ENCODE measurements at places on chromosomes 12 and 14.
A peak's percentile ranks its signal among the peaks of the same experiment; 100 is the strongest.

- no peak for DNase-seq
These were observed 1.1 kb downstream of the HDAC7 start for GRCh38 chr12:47818467-47819137.

DNA sequence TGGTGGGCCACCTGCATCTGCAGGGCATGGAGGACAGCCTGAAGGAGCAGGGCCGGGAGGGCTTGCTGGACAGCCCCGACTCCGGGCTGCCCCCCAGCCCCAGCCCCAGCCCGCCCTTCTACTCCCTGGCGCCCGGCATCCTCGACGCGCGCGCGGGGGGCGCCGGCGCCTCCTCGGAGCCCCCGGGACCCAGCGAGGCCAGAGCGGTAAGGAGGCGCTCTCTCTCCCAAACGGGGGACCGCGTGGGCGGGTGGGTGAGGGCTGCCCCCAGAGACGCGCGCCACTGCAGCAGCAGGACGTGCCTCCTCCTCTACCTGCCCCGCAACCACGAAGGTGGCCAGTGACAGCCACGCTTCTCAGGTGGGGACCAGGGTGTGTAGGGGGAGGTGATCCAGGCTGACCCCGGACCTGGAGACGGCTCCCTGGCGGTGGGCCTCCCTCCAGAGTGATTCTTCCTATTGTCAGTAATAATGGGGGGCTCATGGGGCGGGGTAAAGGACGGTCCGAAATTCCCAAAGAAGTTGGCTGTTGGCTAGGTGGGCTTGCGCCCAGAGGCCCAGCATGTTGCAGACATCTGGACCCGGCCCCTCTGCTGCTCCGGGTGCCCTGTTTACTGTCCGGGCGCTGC is 652 bp downstream of the RFLNA start:
- no peak for DNase-seq

DNA sequence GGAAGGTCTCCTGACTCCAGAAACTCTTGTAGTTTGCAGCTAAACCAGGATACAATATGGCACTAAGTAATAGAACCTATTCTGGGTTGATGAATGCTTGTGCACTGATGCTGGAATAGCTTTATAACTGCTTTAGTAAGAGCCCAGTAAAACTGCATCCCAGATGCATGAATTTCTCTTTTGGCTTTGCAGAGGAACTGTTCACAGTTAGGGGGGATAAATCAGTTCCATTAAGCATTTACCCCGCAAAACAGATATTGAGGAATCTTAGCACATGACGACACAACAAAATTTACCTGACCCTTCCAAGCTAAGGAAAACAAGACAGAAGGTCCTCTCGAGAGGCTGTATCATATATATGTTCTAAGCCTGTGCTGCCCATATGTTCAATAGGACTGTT is 457.4 kb downstream of the FOXG1 start:
- no peak for DNase-seq

DNA sequence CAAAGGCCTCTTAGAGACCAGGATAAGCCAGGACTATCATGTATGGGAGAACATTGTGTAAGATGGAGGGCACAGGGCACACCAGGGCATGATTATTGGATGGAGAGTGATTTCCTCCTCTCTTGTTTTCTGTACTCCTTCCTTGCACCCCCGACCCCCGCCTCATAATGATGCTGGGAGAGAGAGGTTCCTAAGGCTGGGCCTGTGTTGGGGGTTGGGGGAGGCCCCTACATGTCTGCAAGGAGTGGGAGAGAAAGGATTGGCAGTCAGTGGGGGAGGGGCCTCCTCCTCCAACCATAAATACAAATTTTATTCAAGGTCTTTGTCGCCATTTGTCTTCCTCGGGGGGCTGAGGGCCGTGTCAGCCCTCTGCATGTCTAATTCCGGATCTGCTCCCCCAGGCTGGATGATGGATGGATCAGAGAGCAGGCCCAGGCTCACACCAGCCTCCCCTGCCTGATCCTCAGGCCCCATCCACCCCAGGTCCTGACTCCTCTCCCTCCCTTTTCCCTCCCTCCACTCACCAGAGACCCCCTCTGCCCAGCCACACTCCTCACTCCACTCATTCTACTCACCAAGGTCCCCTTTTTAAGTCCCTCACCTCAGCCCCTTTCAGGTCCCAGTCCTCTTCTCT is 2.0 kb upstream of the C1QL4 start:
- DNase-seq: no peak

DNA sequence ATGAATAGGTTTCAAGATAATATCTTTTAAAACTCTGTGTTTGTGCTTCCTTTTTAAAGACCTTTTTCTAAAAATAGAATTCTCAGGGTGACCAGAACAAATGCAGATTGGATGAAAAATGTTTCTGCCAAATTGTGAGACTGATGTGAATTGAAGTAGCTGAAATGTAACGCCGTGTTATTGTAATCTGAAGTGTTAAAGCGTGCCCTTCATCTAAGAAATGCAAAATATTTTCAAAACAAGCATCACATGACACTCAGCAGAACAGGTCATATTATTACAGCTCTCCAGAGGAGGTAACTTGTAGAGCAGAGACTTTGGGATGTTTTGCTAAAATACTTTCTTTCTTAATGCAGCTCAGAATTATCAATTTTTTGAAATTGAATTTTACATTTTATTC is 90.0 kb upstream of the PLEKHA5 start:
- DNase-seq: no peak

DNA sequence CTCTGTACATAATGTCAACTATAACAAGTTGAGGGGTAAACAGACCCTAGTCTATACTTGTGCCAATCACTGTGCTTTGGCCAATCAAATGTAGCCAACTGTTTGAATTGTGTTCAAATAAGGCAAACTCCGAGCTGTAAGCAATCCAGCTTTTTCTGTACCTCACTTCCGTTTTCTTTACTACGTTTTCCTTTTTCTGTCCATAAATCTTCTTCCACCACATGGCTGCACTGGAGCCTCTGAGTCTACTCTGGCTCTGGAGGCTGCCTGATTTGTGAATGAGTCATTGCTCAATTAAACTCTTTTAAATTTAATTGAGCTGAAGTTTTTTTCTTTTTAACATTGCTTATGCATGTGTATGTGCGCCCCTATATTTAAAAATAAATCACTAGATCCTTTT is 29.7 kb downstream of the CLEC1A start:
- no peak for DNase-seq

- DNase-seq: peak; percentile 2
These were observed 582 bp downstream of the SGPP1 start for GRCh38 chr14:63727231-63727735.

DNA sequence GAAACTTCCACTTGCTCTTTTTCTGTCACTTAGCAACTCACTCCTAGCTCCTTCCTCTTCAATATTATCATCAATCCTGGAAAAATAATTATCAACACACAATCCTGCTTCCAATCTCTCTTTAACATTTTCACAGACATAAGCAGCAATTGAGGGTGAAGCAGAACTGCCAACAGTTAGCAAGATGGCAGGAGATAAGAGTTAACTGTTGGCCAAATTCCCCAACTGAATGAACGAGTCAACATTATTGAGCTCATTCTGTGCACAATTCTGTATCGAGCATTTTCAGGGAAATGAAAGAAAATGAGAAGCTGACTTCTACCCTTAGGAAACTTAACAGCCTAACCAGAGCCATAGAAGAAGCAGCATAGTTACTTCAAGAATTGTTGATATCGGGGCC is 152.0 kb downstream of the KCNA5 start:
- no peak for DNase-seq

- no peak for DNase-seq
These were observed 24.0 kb upstream of the LGR5 start for GRCh38 chr12:71415336-71416231.

DNA sequence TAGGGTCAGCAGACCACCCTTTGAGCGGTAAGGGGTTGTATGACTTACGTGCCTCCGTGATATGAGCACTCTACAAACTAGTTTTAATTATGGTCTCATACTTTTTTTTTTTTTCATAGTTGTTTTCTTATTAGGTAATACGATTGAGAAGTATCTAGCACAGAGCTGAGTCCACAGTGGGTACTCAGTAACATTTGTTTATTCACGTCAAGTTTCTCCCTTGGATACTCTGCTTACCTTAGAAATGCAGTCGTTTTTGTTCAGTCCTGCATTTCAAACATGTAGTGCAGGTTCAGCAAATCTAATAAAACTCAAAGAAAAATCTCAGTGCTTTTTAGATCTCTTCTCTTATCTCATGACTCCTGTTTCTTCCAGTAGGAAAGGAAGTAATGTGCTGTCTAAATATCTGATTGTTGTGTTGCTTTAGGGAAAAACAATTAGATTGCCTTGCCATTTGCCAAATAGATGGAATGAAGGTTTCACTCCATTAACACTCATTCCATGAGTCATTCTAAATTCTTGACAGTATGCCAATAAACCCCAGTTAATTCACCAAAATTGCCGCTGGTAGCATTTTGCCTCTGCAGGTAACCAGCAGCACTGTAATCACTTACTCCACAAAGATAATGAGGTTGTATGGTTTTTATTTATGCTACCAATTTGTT is 118.9 kb downstream of the PTCSC3 start:
- no peak for DNase-seq

DNA sequence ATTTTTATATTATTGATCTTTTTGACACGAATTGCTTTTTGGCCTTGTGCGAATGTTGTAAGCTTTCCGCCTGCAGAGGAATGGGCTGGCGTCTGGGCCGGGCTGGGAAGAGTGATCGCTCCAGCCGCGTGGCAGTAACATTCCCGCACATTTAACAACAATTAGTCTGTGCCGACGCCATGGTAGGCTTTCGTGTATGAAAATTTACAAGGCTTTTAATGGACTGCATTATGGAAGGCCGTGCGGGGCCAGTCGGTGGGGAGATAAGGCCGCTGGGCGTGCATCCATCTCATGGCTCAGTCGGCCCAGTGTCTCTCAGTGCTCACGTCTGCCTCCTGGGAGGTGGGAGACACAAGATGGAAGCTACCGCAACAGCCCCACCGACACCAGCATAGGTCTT is 142.2 kb downstream of the PHETA1 start:
- DNase-seq: no peak

DNA sequence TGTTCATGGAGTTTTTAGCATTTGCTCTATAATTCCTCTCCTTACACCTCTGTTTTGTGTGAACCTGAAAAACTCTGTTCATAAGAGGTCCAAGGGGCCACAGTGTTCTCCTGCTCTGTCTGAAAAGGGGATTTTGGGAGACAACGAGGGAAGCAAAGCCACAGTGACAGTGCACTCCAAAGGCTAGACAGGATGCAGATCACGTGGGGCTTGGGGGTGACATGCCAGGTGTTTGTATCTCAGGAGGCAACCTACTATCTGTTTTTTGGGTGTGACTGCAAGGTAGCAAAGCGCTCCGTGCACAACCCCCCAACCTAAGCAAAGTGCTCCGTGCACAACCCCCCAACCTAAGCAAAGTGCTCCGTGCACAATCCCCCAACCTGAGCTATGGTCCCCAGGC is 5.1 kb upstream of the CHD4 start:
- DNase-seq: no peak

DNA sequence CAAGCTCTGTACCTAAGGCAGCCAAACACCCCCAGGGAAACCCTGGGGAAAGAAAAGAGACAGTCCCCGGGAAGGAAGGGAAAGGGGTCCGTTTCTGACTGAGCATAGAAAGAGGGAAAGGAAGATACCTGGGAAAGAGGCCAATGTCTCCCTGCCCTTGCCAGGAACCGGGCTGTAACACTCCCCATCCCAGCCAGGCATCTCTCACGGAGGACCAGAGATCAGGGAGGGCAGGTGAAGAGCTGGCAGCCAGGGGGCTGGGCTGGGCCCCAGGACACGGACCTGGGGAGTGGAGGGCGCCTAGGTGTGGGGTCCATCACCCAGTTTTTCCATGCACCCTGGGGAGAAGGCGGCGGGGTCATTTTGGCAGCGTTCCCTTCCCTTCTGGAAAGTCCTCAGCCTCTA is 18.9 kb upstream of the PLEKHH1 start:
- DNase-seq: no peak

DNA sequence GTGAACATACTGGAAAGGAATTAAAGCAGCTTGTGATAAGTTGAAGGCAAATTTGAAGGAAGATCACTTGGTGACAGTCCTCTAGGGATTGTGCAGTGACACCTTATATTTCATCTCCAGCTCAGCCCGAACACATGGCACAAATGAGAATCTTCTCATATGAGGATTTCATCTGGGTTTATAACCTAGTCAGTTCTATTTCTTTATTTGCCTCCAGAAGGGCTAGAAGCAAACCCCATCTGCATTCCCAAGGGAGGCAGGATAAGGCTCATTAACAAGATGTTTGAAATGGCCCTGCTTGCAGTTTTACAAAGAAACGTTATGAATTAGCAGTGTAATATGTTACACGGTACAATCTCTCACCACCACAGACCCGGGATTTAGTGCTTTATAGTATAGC is 90.7 kb upstream of the KRR1 start:
- DNase-seq: no peak

DNA sequence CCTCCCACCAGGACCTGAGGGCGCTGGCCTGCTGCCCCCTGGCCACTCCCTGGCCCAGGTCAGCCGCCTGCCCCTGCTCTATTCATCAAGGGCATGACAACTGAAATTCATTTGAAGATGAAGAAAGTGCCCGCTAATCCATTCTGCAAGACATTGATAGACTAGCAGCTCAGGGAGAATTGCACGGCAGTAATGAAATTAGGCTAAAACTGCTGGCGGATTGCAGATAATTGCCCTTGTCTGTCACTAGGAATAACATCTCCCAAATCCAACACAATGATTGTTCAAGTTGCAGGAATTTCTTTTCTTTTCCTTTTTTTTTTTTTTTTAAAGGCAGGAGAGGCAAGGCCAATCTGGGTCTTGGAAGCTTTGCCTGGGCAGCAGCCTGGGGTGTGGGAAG is 44.5 kb downstream of the MVK start:
- DNase-seq: no peak

DNA sequence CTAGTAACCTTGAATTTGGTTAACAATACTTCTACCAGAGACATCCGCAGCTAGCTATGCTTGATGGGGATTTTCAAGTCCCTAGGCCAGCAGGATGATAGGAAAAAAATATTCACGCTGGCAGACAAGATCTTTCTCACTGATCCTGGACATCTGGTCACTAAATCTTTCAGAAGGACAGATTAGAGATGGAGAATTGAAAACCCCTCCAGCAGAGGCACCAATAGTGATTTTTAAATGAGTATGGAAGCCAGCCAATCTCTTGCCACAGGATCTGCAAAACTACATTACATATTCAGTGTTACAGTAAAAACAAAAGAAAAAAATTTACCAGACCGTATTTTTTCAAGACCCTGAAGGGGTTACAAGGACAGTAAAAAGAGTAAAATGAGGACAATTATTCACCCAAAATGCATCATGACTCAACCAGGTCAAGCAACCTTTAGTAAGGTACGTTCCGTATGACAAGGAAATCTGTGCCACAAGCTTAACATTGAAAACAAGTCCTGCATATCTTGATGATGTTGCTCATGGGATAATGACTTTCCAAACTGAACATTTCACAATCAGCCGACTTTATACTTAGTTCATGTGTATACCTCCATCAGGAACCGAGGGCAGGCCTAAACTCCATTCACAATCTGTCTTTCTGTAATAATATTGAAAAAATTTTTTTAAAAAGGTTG is 239.5 kb downstream of the GXYLT1 start:
- DNase-seq: no peak
